ENCODE measurements at places on chromosomes 4 and X. TPM values are rescaled to one million over a fixed set of nuclear protein-coding genes. Genes with fewer than 3 reads are reported as not detected.

MXRA5 gene
- total RNA-seq: 1.3 TPM

PDK3 gene
- total RNA-seq: 5.1 TPM

PABPC1L2B gene
- total RNA-seq: not detected

SYTL4 gene
- total RNA-seq: 3.7 TPM

NSD2 gene
- total RNA-seq: 32.6 TPM

TMEM35A gene
- total RNA-seq: 0.30 TPM

CSAG3 gene
- total RNA-seq: not detected

SULT1E1 gene
- total RNA-seq: not detected

PABPC1L2A gene
- not detected for total RNA-seq

UTP3 gene
- total RNA-seq: 15.0 TPM

H2BW2 gene
- not detected for total RNA-seq

TLR3 gene
- total RNA-seq: 4.6 TPM

SMPX gene
- total RNA-seq: 569 TPM

SSX3 gene
- not detected for total RNA-seq

MAGEA4 gene
- not detected for total RNA-seq

SORCS2 gene
- total RNA-seq: 1.2 TPM

GAGE1 gene
- not detected for total RNA-seq

AREG gene
- total RNA-seq: 0.75 TPM

GPRASP3 gene
- 4.8 TPM for total RNA-seq

SSX2 gene
- not detected for total RNA-seq

LAMTOR3 gene
- 31.4 TPM for total RNA-seq

SMIM31 gene
- total RNA-seq: not detected

IL15 gene
- total RNA-seq: 2.4 TPM

HPF1 gene
- total RNA-seq: 18.0 TPM

NPY1R gene
- total RNA-seq: 0.62 TPM

FAM9B gene
- not detected for total RNA-seq

BTC gene
- not detected for total RNA-seq

PPEF1 gene
- total RNA-seq: 0.30 TPM

SLC4A4 gene
- 21.2 TPM for total RNA-seq

PSMD10 gene
- total RNA-seq: 17.9 TPM

WDR17 gene
- total RNA-seq: 0.32 TPM
